Transverse colon (tissue), 4 donors: ENCODE measurements at places on chromosomes 4 and X. TPM values are rescaled to one million over a fixed set of nuclear protein-coding genes. Genes with fewer than 3 reads are reported as not detected.

DNA sequence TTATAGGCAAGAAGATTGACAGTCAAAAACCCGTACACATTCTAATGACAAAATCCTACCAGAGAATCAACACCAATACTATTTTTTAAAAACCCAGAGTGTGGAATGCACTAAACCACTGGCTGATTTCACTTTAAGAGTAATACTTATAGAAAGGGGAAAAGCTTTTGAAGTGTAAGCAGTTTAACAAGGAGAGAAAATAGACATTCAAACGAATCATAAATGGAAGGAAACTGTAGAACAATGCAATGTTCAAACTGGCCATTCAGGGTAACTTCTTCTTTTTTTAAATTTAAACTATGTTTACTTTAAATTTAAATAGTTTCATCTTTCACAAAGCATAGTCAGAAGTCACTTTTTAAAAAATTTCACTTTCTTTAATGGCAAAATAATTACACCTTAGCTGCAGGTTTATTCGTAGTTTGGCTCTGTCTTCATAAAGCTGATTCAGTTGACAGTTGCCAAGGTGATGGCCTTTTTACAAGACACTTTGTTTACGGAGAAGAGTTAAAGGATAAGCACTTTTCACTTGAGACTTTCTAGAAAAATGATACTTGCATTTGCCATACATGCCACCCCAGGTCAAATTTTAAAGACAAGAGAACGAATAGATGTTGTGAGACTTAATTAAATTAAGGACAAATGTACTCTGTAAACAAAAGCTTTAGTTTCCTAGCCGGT lies 82.4 kb upstream of the KLF3 start:
- DNase-seq = no peak
- no peaks in the 10 kb centered on the region for H3K27me3 ChIP-seq
- no peak overlapping the region for H3K4me3 ChIP-seq
- H3K27ac ChIP-seq = peak overlapping the region; percentile 20
- H3K4me1 ChIP-seq = peaks cover 16% of the 10 kb centered on the region
- H3K36me3 ChIP-seq = no peaks in the 10 kb centered on the region

DNA sequence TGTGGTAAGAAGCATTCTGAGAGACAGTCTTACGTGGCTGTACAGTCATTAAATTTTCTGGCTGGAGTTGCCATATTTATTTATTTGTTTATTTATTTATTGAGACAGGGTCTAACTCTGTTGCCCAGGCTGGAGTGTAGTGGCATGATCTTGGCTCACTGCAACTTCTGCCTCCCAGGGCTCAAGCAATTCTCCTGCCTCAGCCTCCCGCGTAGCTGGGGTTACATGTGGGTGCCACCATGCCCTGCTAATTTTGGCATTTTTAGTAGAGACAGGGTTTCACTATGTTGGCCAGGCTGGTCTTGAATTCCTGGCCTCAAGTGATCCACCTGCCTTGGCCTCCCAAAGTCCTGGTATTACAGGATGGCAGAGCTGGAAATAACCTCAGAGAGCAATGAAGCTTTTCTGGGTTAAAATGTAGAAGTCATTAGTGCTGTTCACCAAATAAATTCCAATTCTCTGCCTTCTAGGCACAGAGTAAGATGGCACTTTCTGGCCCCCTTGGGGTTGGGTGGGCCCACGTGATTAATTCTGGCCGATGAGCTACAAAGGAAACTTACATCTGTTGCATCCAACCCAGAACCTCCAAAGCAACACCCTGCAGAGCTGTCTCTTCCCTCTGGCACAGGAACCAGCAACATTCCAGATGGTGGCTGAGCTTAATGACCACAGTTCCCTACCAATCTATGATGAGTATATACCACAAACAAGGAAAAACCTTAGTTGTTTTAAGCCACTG lies 4.5 kb downstream of the MRFAP1 start:
- no peaks in the 10 kb centered on the region for H3K36me3 ChIP-seq
- DNase-seq = no peak
- H3K4me3 ChIP-seq = no peak overlapping the region

- H3K4me3 ChIP-seq = no peak overlapping the region
- H3K4me1 ChIP-seq = no peaks in the 10 kb centered on the region
- no peaks in the 10 kb centered on the region for H3K27me3 ChIP-seq
- H3K36me3 ChIP-seq = no peaks in the 10 kb centered on the region
These were observed 771.5 kb upstream of the HS3ST1 start for GRCh38 chr4:12200226-12200625.

DNA sequence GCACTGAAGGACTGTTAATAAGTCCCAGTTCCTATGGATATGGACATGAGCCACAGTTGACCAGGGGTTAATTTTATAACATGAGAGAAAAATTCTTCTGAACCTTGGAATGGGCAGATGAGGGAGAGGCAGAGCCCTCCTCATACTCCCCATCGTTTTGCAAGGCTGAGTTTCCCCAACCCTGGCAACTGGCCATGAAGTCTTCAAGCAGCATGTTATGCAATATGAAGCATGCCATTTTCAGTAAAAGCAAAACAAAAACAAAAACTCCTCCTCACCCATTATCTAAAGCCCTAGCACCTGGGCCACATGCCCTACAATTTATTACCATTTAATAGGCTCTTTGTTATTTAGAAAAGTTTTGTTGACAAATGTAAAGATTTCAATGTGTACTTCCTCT lies 64.5 kb downstream of the GPC4 start:
- no peaks in the 10 kb centered on the region for H3K4me1 ChIP-seq
- DNase-seq = peak; percentile 25
- H3K27ac ChIP-seq = no peak overlapping the region
- H3K4me3 ChIP-seq = no peak overlapping the region
- no peaks in the 10 kb centered on the region for H3K36me3 ChIP-seq

Gene BEX1
- 3.0 TPM for total RNA-seq

Gene XPNPEP2
- 26.4 TPM for total RNA-seq

Gene CXCL1
- 14.8 TPM for total RNA-seq
